ENCODE measurements at places on chromosomes 7 and 10.

- peak; percentile 56 for DNase-seq
These were observed 190.8 kb downstream of the GATA3 start for GRCh38 chr10:8245131-8245813.

DNA sequence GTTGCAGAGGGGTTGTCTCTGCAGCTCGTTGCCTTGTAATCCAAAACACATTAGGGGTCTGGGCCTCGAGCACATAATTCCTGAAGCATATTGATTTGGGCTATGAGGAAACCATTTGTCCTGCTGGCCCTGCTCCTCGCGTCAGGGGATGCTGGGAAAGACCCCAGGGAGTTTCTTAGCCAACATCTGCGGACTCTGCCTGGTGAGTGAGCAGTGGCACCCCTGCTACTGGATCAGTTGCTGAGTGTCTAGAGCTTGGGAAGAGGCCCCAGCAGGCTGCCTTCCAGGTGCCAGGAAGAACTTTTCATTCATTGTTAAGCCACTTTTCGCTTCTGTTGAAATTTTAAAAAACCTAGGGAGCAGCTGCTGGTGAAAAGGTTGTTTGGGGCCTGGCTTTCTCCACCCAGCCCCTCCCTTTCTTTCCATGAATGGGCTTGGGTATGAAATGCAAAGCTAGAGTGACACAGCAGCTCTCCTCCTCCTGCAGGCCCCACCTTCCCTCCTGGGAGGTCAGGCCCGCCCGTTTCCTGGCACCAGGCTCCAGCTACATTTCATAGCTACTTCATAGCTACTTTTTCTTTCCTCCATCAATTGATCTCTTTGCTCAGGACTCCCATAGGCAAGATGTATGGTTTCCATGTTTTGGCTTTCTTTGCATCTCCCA, 26.8 kb downstream of the TACR2 start:
- DNase-seq, result no peak

GRCh38 chr10:6513476-6513875, 66.6 kb downstream of the PRKCQ start:
- peak; percentile 21 for DNase-seq

DNA sequence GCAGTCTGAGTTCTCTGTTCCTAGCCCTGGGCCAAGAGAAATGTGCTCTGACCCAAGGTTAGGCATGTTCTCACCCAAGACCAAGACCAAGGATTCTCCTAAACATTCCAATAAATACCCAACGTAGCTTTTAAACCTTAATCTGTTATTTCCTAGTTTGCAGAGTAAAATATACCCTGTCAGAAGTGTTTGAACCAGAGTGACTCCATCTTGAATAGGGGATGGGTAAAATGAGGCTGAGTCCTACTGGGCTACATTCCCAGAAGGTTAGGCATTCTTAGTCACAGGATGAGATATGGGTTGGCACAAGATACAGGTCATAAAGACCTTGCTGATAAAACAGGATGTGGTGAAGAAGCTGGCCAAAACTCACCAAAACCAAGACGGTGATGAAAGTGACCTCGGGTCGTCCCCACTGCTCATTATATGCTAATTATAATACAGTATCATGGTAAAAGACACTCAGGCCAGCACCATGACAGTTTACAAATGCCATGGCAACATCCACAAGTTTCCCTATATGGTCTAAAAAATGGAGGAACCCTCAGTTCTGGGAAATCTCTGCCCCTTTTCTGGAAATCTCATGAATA, 27.7 kb downstream of the PLXNA4 start:
- no peak for DNase-seq

DNA sequence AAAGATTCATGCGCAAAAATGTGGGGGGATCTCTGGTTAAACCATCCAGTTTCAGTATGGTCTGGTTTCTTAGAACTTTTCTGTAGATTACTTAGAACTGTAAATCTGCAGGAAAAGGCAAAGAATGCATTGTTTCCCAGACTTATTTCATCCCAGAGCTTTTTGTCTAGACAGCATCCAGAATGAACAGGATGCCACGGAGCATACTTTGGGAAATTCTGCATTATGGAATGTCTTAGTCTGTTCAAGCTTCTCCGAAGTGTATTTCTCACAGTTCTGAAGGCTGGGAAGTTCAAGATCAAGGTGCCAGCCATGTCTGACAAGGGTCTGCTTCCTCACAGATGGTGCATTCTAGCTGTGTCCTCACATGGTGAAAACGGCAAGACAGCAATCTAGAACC, 136.3 kb downstream of the INHBA start:
- no peak for DNase-seq

- no peak for DNase-seq
These were observed 612.4 kb downstream of the ANKRD7 start for GRCh38 chr7:118836933-118837332.

DNA sequence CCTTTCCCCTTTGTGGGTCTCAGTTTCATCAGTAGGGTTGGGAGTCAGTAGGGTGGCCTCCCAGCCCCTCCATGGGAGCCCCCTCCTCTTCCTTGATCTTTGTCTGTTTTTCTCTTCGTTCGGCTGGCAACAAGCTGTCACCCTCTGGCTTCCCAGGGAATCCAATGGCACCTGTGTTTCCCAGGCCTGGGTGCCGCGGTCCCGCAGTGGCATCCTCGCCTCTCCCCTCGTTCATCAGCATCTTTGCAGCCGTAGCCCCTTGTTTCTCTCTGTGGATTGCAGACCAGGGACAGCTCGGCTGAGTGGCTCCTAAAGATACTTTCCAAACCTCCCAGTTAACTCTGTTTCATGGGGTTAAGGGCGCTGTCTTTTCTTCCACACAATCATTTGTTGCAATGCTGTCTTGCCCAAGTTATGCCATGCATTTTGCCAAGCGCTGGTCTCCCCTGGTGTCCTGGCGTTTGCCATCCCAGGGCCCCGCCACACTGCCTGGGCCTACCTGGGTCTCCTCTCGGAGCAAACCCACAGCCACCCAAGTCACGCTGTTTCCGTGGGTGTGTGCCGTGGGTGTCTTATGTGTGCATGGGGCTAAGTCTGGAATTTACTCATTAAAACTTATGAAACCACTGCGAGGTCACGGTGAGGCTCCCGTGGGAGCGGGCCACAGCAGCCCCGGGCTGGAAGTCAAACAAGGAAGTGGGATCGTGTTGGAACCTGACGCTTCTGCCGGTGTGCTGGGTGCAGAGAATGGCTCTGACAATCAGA, 189.4 kb upstream of the SHH start:
- no peak for DNase-seq

GRCh38 chr7:4132221-4132620, 549.9 kb upstream of the FOXK1 start:
- DNase-seq, result no peak

DNA sequence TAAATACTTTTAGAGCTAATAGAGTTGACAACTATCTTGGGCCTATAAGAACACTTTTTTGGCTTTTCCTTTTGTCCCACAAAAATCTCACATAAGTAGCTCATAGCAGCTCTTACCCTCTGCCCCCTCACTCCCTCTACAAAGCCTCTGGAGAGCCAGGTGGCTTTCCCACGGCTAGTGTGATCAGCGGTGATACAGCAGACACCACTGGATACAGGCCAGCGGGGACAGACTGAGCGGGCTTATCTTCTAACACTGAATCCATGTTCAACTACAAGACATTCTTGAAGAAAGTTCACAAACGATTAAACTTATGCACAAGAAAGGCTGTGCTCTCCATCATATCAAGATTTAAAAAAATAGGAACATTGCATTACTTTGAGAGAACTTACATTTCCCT, 377.2 kb downstream of the PARD3 start:
- no peak for DNase-seq

GRCh38 chr7:144780071-144780608, 55.7 kb downstream of the TPK1 start:
- no peak for DNase-seq

DNA sequence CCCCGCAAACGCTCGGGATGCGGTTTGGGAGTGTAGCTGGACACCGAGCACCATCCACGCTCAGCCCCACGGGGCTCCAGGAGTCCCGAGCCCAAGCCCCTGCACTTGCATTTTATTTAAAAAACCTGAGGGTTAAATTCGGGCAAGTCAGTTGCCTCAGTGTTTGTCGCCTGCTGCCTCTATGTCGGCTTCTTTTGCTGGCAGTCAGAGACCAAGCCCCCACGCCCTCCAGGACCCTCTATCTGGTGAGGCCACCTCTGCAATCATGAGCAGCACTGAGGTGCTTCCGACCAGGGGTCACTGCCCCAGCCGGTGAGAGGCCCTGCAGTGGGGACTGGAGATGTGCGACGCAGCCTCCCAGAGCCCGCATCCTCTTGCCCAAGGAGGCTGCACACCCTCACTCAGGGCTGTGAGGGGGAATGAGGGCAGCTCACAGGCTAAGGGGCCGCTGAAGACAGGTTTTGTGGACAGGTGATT, 13.3 kb upstream of the ZNF273 start:
- no peak for DNase-seq

DNA sequence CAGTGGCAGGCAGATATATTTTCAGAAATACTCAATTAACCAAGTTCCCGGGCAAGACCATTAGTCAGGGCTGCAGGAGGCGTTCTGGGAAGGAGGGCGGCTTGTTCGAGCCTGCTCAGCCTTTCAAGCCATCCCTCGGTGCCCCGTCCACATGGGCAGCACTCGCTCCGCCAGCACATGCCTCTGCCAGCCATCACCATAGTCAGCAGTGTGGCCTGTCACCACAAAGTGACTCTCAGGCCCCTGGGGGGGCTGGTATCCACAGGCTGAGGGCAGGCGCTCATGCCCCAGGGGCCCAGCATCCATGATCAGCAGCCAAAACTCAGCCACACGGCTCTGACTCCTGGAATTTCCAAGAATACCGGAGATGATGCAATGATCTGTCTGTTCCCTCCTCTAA, 81.9 kb downstream of the CHST15 start:
- DNase-seq, result no peak

DNA sequence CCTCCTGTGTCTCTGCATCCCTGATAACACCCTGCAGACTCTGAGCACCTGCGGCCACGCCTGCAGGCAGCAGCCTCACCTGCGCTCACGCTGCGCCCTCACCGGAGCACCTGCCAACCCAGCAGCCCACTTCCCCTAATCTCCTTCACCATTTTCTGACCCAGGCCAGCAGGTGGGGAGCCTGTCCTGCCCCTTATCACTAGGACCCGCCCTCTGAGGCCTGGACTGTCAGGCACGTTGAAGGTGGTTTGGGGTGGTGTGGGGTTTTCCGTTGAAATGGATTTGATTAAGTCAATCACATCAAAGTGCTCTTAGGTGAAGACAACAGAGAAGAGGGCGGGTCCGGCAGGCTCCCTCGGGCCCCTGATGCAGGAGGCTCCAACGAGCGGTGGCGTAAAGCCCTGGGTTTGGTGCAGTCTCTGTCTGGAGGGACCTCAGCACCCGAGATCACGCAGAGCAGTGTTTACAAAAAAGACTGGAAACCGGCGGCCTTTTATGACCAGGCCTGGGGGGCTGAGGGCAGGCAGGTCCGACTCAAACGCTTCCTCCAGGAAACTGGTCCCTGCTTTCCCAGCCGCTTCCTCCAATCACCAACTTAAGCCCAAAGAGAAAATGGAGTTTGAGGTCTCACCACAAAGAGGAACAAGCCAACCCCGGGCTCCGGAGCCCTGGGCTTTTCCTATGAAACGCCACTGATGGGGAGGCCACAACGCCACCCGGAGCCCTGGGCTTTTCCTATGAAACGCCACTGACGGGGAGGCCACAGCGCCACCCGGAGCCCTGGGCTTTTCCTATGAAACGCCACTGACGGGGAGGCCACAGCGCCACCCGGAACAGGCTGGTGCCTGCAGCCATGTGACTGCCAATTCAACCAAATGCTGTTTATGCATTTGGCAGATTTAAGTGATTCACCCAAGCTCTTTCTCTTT, 45.5 kb downstream of the DPYSL4 start:
- DNase-seq, result peak; percentile 18

DNA sequence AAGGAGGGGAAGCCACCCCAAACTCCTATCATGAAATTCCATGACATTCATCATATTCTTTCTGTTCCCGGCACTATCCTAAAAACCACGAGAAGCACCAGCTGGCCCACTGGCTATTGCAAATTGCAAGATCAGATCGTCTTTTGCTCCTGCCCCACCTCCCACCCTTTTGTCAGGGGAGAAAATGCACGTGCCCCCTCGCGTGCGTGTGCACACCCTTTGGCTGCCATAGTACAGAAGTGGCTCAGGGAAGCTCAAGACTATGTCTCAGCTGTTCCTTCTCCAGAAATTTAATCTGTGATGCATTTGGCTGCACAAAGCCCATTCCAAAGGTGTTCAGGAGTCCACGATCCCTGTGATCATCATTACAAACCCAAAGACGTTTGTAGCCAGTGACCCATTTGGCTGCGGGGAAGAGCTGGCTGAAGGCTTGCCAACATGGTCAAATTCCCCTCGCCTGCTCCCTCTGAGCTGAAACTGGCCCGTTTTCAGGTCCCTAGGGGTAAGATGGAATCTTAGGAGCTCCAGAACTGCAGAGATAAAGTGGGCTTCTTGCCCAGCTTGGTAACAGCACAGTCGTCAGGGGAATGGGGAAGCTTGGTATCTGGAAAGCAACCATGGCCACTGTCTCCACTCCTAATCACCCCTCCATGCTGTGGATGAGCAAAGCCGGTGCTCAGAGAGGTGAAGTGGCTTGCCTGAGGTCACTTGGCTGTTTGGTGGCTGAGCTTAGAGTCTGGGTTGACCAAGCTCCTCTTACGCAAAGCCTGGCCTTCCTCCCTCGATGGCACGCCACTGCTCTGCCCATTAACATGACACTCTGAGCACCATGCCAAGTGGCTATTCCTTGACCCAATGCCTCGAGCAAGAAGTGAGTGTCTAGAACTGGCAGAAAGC, 155.4 kb downstream of the NEURL1 start:
- DNase-seq, result no peak

DNA sequence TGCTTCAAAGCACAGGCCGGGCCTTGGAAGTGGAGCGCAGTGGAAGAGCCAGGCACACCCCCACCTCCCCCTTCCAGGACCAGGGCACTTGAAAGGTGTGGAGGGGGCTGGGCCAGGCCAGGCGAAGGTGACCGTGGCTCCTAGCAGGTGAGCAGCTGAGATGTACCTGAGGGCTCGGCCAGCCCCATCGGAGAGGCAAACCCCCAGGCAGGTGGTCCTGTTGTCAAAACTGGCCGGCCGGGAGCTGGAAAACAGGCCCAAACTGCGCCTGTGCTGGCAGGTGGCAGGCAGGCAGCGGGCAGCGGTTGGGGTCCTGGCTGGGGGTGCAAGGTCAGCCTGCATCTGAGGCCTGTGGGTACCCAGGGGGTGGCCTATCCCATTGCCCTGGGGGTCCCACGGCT, 96.4 kb upstream of the DNAAF5 start:
- DNase-seq, result no peak

DNA sequence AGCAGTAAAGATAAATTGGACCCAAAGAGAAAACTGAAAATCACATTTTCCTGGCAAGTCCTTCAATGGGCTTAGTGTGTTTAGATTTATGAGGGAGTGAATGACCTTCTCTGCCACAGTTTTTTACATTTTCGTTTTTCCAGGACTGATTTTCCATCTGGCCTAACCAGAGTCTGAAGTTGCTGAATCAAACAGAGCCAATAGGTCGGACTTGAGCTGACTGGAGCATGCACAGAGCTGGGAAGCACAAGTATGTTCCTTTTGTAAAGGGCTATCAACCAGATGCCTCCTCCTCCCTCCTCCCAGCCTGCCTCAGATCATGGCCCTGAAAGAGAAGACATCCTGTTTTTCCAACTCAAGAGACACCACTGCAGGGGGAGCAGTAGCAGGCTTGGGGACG, 126.0 kb upstream of the ANKRD1 start:
- no peak for DNase-seq

- DNase-seq, result peak; percentile 74
These were observed 83.9 kb downstream of the PIP4K2A start for GRCh38 chr10:22630234-22631174.

Data from central memory CD4-positive, alpha-beta T cell (primary cell).